ENCODE measurements at places on chromosomes 2 and 18. TPM values are rescaled to one million over a fixed set of nuclear protein-coding genes. Genes with fewer than 3 reads are reported as not detected.

The FBXO48 gene
- total RNA-seq = 0.45 TPM

The WDCP gene
- 5.3 TPM for total RNA-seq

The SKOR2 gene
- total RNA-seq = not detected

The CD207 gene
- total RNA-seq = not detected

The AKAIN1 gene
- total RNA-seq = not detected

DNA sequence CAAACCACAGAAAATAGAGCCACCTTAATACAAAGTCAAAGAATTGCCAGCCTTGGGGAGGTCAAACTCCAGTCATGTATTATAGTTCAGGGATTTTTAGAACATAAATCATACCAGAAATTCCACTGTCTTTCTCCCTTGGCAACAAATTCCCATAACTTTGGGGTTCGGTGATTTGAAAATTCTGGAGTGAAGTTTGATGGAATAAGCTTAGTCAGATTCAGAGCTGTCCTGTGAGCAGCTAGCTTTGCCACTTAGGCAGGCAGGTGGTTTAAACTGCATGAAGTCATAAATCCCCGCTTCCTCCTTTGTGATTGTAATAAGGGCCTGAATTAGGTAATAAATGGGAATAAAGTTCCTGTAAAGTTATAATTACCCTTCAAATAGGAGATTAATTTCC is 457.0 kb upstream of the HNMT start:
- no peaks in the 10 kb centered on the region for H3K27me3 ChIP-seq
- H3K4me1 ChIP-seq = no peaks in the 10 kb centered on the region
- no peak for DNase-seq
- H3K36me3 ChIP-seq = no peaks in the 10 kb centered on the region

- H3K4me1 ChIP-seq = no peaks in the 10 kb centered on the region
- H3K27me3 ChIP-seq = no peaks in the 10 kb centered on the region
- no peaks in the 10 kb centered on the region for H3K36me3 ChIP-seq
- no peak for DNase-seq
These were observed 350.5 kb upstream of the ETAA1 start for GRCh38 chr2:67046591-67046990.

DNA sequence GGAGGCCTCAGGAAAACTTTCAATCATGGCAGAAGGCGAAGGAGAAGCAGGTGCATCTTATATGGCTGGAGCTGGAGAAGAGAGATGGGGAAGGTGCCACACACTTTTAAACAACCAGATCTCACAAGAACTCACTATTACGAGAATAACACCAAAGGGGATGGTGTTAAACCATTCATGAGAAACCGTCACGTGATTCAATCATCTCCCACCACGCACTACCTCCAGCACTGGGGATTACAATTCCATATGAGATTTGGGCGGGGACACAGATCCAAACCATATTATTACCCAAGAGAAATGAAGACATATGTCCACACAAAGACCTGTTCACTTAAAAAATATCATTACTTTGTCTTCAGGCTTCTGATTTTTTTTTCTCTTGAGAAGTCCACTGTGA is 518.5 kb downstream of the DCDC2C start:
- no peaks in the 10 kb centered on the region for H3K4me1 ChIP-seq
- no peak overlapping the region for H3K4me3 ChIP-seq
- DNase-seq = no peak
- H3K36me3 ChIP-seq = no peaks in the 10 kb centered on the region
- H3K27ac ChIP-seq = no peak overlapping the region

DNA sequence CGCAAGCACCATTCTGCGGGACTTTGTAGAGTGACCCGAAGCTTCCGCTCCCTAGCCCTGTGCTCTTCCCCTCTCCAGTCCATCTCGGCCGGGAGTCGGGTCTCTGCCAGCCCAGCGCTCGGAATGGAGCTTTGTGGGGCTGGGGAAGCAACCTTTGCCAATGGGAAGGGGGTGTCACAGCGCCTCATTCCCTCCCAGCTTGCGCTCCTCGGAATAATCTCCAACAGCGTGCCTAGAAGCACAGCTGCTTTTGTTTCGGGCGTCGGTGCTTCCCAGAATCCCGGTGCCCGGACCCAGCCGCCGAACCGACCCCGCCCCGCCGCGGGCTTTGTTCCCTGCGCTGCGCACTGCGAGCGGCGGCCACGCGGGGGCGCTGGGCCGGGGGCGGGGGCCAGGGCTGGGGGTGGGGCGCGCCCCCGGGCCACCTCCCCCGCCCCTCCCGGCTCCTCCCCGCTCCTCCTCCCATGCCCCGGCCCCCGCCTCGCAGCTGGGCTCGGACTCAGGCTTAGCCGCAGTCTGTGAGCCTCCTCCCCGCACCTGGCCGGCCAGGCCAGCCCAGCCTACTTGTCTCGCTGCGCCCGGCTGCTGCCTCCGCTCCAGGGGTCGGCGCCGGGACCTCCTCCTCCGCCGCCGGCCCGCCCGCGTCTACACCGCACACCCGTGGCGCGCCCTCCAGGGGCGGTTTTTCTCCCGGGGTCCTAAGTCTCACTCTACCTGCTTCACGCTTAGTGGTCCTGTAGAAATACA is 77.7 kb upstream of the SMAD2 start:
- DNase-seq = peak; percentile 78
- peak overlapping the region; percentile 50 for H3K27ac ChIP-seq
- no peaks in the 10 kb centered on the region for H3K27me3 ChIP-seq
- H3K36me3 ChIP-seq = no peaks in the 10 kb centered on the region
- H3K4me3 ChIP-seq = peak overlapping the region; percentile 55
- peaks cover 9% of the 10 kb centered on the region for H3K4me1 ChIP-seq

- H3K4me3 ChIP-seq = no peak overlapping the region
- H3K36me3 ChIP-seq = no peaks in the 10 kb centered on the region
- no peaks in the 10 kb centered on the region for H3K27me3 ChIP-seq
These were observed 17.3 kb upstream of the FEZ2 start for GRCh38 chr2:36615222-36615621.

GRCh38 chr2:28358668-28359201 is 33.9 kb upstream of the FOSL2 start:
- no peaks in the 10 kb centered on the region for H3K27me3 ChIP-seq
- peak overlapping the region; percentile 65 for H3K27ac ChIP-seq
- H3K36me3 ChIP-seq = no peaks in the 10 kb centered on the region
- peaks cover 31% of the 10 kb centered on the region for H3K4me1 ChIP-seq
- no peak overlapping the region for H3K4me3 ChIP-seq

DNA sequence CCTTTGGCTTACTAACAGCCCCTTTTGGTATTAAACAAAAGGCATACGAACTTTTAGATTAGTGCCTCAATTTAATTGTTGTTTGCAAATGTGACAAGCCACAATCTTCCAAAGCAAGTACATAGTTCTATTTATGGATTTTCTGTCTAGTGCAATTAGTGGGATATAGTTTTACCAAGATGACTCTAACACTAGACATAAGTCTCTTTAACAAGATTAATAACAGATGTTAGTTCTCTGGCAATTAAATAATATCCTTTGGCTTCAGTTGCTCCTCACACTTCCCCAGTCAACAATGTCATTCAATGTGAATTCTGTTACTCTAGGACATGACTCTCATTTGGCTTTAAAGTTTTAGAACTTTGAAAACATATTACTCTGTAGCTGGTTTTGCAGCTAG is 16.7 kb upstream of the MC4R start:
- DNase-seq = no peak
- no peak overlapping the region for H3K27ac ChIP-seq

GRCh38 chr2:174772472-174772801 is 8.2 kb upstream of the CHRNA1 start:
- no peaks in the 10 kb centered on the region for H3K36me3 ChIP-seq
- DNase-seq = no peak
- no peak overlapping the region for H3K27ac ChIP-seq
- H3K4me1 ChIP-seq = peaks cover 11% of the 10 kb centered on the region
- no peak overlapping the region for H3K4me3 ChIP-seq

- no peak overlapping the region for H3K4me3 ChIP-seq
- no peaks in the 10 kb centered on the region for H3K36me3 ChIP-seq
- H3K27ac ChIP-seq = no peak overlapping the region
- no peaks in the 10 kb centered on the region for H3K4me1 ChIP-seq
These were observed 82.8 kb downstream of the LOXHD1 start for GRCh38 chr18:46574000-46574742.

GRCh38 chr2:100260712-100261620 is 61.3 kb downstream of the LONRF2 start:
- no peaks in the 10 kb centered on the region for H3K36me3 ChIP-seq
- peak; percentile 60 for DNase-seq
- H3K27me3 ChIP-seq = no peaks in the 10 kb centered on the region
- no peak overlapping the region for H3K4me3 ChIP-seq

DNA sequence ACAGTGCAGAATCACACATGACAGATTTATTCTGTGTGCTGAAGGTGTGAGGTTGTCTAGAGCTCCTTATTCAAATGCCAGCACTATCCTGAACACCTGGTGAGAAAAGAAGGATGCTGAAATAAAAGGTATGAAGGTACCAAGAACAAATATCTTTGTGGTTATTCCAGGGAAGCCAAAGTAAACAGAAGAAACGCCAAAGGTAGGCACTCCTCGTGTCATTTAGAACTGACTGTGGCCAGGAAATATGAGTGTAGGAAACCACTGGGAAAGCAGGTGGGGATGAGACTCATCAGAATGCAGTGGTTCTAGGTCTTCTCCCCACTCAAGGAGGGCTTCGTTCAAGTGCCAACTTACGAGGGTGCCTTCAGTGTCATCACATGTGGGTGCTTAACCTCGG is 80.8 kb downstream of the KIF5C start:
- no peak overlapping the region for H3K4me3 ChIP-seq
- H3K4me1 ChIP-seq = no peaks in the 10 kb centered on the region
- H3K36me3 ChIP-seq = no peaks in the 10 kb centered on the region
- H3K27ac ChIP-seq = no peak overlapping the region
- no peak for DNase-seq
- H3K27me3 ChIP-seq = no peaks in the 10 kb centered on the region

DNA sequence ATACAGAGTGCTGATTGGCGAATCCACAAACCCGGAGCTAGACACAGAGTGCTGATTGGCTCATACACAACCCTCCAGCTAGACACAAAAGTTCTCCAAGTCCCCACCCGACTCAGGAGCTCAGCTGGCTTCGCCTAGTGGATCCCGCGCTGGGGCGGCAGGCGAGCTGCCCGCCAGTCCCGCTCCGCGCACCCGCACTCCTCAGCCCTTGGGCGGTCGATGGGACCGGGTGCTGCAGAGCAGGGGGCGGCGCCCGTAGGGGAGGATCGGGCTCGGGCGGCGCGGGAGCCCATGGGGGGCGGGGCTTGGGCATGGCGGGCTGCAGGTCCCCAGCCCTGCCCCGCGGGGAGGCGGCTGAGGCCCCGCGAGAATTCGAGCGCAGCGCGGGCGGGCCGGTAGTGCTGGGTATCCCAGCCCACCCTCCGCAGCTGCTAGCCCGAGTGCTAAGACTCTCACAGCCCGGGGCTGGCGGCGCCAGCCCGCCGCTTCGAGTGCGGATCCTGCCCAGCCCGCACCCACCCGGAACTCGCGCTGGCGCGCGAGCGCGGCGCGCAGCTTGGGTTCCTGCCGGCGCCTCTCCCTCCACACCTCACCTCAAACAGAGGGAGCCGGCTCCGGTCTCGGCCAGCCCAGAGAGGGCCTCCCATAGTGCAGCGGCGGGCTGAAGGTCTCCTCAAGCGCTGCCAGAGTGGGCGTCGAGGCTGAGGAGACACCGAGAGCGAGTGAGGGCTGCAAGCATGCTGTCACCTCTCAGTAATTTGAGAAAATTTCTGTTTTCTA is 75.5 kb upstream of the ATP5MC3 start:
- H3K27me3 ChIP-seq = peaks cover 11% of the 10 kb centered on the region
- no peaks in the 10 kb centered on the region for H3K4me1 ChIP-seq
- no peak overlapping the region for H3K27ac ChIP-seq
- no peaks in the 10 kb centered on the region for H3K36me3 ChIP-seq
- H3K4me3 ChIP-seq = no peak overlapping the region

- peaks cover 23% of the 10 kb centered on the region for H3K4me1 ChIP-seq
- H3K4me3 ChIP-seq = no peak overlapping the region
- H3K27ac ChIP-seq = no peak overlapping the region
- no peak for DNase-seq
- peaks cover 80% of the 10 kb centered on the region for H3K27me3 ChIP-seq
These were observed 38.9 kb upstream of the ATP6V1B1 start for GRCh38 chr2:70896765-70897202.

GRCh38 chr2:237064203-237065070 is 21.3 kb upstream of the COPS8 start:
- H3K27ac ChIP-seq = no peak overlapping the region
- no peak for DNase-seq
- H3K4me3 ChIP-seq = no peak overlapping the region
- no peaks in the 10 kb centered on the region for H3K36me3 ChIP-seq

- peaks cover 53% of the 10 kb centered on the region for H3K27me3 ChIP-seq
- no peaks in the 10 kb centered on the region for H3K36me3 ChIP-seq
- no peak for DNase-seq
- H3K27ac ChIP-seq = no peak overlapping the region
These were observed 2.8 kb upstream of the DIPK1C start for GRCh38 chr18:74459889-74460288.

All from stomach (tissue), 19 donors.